ENCODE measurements at places on chromosomes 2 and 18.

DNA sequence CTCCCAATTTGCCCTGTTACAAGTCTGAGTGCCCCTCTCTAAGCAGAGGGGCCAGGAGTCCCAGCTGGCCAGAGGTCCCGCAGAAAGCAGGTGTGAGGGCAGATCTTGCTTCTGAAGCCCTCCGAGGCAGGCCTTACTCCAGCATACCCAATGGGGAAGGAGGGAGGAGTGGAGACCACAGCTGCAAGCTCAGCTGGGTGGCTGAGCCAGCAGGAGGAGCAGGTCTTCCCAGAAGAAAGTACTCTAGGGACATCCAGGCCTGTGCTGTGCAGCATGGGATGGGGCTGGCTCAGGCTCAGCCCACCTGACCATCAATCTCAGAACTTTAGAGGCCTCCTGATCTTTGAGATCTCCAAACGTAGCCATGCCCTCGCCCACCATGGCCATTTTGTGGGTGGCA, 31.3 kb downstream of the PLB1 start:
- DNase-seq: no peak

GRCh38 chr2:149617476-149617875, 29.9 kb upstream of the MMADHC start:
- DNase-seq: no peak

DNA sequence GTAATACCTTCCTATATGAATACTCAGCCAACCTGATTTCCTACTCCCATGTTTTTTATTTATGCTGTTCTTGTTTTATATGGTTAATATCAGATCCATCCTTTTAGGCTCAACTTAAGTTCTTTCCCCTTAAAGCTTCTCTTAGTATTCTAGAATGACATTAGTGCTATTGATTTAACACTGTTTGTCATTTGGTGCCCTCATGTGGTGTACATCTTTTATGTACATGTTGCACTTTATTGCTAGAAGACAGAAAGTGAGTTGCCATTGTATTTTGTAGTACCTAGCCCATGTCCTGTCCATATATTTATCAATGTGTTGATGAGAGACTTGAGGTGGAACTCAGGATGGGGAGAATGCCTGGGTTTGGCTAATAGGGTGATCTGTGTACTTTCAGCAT, 2.5 kb downstream of the HTRA2 start:
- no peak for DNase-seq

DNA sequence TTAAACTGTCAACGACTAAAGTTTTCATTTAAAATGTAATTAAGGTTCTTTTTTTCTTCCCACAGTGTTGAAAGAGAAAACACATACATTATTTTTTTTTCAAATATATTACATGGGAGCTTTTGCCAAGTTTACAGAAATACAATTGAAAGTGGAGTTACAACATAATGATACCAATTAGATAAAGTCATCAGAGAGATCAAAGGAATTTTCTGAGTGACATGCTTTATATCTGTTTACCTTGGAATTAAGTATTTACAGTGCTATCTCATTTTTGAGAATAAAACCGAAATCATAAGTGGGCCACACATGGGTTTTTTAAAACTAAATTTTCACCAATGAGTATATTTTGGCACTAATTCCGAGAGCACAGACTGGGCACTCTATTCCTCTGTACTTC, 165.2 kb downstream of the RAPGEF4 start:
- no peak for DNase-seq

- DNase-seq: no peak
Measured at GRCh38 chr2:16755442-16755841, 89.8 kb upstream of the CYRIA start.

- no peak for DNase-seq
Measured at GRCh38 chr2:46410273-46411244, 68.8 kb upstream of the TMEM247 start.

- DNase-seq: no peak
Measured at GRCh38 chr2:205915130-205915524, 170.8 kb downstream of the INO80D start.

- DNase-seq: no peak
Measured at GRCh38 chr18:3901811-3902210, 451.8 kb downstream of the TGIF1 start.

Measured in ureter (tissue), 1 donor.